GF-D8 (cell line): ENCODE measurements at places on chromosomes 7 and 10.

DNA sequence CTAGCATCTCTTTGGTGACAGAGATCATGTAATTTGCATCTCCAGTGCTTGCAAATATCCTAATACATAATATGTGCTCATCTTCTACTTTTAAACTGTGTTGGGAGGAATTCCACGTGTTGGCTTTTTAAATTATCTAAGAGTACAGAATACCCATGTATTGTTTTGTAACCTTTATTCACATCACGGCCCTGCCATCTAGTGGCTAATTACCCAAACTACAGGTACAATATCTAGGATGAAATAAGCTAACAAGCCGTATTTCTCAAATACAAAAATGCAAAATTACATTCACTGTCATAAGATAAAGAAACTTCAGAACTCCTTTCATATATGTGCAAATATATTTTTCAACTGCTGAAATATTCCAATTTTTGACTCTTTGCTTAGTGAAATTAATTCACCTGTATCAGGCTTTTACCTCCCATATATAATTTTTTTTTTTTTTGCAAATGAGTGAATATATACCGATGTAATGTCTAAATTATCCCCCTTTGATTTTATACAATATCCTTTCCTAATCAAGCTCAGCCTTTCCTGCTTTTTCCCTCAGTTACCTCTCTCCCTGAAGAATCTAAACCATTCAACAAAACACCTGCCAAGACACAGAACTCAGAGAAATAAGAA, 30.3 kb upstream of the LSM8 start:
- no peak for DNase-seq

DNA sequence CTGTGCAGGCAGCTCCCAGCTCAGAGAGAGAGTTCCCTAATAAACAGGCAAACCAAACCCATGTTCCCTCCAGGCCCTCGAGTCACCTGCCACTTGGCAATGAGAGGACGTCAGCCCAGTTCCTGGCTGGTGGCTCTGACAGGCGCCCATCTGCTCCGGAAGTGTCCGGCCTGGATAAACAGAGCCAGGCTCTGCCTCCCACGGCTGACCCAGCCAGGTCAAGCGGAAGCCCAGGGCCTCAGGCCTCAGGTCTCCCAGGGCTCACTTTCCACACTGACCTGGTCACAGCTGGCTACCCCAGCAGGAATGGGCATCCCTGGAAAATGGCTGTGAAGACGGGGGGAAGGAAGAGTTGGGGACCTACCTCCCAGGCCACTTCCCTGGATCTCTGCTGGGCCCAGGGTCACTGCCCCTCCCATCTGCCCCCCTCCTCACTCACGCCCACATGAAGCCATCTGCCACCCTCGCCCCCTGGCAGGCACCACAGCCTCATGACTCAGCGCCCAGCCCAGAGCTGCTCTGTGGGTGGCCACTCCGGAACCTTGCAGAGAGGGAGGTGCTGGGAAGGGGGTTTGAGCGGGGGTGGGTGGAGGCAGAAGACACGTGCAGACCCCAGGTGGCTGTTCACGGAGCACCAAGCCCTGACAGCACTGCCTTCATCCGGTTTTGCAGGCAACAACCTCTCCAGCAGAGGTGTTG, 37.4 kb upstream of the DUSP5 start:
- DNase-seq = no peak

DNA sequence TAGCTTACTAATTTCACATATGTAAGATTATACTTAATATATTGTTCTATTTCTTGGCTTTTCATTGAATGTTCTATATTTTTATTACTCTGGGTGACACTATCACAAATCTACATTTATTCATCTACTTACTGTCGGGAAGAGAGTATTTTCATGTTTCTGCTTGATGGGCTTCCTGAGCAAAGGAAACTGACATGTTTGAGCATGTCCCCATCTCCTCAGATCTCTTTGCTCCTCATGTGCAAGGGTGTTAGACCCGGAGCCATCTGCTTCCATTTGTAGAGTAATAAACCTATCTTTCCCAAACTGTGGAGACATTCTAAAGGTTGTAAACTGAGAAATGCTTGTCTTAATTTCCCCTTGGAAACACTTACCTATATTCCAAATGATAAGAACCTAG, 103.5 kb downstream of the LSMEM1 start:
- DNase-seq = no peak

DNA sequence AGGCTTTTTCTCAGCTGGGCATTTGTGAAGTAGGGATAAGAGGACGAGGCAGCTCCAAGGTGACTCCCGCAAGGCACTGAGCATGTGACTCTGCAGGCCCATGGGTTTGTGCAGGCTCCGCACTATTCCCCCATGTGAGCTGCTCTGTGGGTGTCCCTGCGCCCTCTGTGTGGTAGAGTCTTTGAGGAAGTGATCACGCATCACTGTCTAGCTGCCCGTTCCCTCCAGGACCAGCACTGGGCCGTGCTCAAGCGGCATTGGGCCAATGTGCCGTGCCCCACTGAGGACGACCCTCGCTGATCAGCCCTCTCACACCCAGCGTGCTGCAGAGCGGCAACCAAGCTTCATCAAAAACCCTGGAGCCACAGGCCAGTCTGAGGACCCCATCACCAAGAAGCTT, 7.5 kb downstream of the PRKAG2 start:
- DNase-seq = no peak

DNA sequence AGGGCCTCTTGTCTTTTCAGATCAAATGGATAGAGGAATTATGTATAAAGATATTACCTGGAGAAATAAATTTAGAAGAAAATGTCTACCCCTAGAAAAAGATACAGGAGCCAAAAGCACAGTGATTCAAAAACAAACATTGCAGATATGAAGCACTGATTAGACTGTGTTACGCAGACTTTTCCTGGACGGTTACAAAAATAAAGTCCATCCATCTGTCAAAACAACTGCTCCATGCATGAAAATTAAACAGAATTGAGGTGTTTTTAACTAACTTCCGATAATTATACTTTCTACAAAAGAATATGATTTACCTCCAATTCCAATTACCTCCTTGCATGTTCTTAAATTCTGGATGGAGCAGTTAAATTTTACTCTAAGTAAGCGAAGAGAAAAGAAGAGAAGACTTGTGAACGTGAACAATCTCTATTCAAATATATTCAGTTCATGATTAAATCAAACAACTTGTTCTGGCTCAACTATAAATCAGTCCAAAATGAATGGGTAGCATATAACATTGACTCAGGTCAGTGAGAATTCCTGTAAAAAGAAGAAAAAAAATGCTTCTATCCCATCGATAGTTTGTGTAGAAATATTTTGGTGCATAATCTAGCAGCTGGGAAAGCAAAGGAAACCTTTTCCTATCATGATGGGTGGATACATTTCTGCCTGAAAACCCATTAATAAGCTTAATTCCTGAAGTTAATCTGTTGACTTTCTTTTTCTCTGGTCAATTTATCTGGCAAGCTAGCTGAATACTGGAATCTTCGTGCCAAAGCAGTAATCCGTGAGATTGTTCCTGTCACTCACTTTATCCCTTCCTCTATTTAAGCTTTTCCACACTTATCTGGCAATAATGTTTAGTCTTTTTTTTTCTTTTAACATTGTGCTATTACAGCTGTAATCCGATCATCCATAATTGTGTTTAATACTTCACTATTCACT, 80.4 kb downstream of the SEMA3A start:
- DNase-seq = no peak

- DNase-seq = no peak
Measured at GRCh38 chr10:130871406-130871805, 440.1 kb downstream of the TCERG1L start.

DNA sequence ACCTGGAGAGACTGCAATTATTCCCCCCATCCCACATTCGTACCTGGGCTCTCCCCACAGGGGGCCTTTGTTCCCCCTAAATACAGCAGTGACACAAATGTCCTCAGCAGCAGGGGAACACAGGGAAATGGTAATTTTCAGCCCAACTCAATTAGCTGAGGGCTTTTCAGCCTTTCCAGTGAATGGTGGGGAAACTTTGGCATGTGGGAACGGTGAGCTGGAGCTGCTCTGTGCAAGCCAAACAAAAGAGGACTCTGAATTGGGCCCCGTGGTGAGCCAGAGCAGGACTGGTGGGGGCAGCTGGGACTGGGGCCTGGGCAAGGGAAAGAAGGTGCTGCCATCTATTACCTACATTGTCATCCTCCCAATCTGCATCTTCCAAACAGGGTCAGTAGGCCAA, 51.0 kb downstream of the FBXW4 start:
- no peak for DNase-seq

- no peak for DNase-seq
Measured at GRCh38 chr7:1531263-1531978, 919 bp downstream of the MAFK start.

DNA sequence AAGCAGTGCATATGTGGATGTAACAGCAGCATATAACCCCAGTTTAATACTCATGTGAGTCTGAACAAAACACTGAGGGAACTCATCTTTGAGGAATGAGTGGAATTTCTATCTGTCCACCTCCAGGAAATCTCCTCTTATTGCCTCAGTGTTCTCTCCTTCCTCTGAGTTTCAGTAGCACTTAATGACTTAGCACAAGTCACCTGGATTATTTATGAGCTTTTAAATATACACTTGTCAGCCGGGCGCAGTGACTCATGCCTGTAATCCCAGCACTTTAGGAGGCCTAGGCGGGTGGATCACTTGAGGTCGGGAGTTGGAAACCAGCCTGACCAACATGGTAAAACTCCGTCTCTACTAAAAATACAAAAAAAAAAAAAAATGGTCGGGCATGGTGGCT, 4.3 kb downstream of the LRRC20 start:
- DNase-seq = no peak

DNA sequence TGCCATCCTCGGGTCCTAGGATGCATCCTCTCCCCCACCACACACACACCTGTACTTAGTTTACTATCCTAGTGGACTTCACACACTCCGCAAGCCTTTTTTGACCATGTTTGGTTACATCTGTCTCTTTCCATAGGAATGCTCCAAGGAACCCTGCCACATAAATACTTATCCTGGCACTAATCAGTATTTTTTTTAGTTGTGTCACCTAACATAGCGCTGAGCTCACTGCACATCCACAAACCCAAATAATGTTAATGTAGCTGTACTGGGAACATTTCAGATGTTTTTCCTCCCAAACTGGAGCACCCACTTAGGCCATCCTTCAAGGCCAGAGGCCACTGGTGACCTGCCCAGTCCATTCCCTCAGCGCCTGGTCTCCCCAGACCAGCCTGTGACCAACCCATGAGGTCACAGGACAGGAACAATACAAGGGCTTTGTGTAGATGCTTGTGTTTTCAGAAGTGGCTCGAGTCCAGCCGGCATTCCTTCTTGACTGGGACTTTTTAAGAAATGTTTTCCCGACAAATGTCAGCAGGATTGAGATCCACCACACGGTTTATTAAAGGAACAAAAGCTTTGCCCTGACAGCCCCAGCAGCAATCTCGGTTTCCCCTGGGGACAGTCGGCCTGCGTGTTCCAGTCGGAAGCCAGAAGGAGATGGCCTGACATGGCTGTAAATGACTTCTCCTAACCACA, 181.4 kb downstream of the JCAD start:
- DNase-seq = no peak

DNA sequence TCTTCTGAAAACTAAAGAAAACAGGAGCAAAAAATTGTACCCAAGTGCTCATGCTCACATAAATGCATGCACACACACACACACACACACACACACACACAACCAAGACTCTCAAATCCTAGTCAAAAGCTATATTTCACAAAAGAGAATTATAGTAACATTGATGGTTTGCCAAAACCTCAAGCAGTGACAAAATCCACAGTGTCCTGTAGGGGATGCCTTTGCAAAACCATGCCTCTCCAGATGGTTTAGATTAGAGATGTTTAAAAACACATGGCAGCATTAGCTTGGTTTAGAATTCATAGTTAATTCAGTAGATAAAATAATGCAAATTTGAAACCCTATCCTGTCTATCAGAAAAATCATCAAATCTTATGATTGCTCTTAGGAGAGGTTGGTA, 232.2 kb downstream of the DYNC1I1 start:
- no peak for DNase-seq

DNA sequence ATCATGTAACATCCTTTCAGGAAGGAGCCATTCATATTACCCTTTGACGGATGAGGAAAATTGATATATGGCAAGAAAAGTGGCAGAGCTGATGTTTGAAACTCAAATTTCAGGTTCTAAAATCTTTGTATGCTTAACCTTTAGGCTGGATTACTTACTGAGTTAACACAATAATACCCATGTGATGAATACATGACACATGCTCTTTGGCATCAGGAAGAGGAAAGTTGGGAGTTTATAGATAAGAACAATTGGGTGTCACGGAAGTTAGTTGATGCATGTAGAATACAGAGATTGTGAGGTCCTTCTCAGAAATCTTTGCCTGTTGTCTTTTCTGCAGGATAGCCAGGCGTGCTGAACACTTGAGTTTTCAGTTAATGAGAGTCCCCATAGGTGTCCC, 572.1 kb upstream of the POM121L12 start:
- no peak for DNase-seq

GRCh38 chr7:21651697-21652096, 108.9 kb downstream of the DNAH11 start:
- no peak for DNase-seq

- DNase-seq = no peak
Measured at GRCh38 chr7:13577566-13578145, 411.8 kb downstream of the ETV1 start.

DNA sequence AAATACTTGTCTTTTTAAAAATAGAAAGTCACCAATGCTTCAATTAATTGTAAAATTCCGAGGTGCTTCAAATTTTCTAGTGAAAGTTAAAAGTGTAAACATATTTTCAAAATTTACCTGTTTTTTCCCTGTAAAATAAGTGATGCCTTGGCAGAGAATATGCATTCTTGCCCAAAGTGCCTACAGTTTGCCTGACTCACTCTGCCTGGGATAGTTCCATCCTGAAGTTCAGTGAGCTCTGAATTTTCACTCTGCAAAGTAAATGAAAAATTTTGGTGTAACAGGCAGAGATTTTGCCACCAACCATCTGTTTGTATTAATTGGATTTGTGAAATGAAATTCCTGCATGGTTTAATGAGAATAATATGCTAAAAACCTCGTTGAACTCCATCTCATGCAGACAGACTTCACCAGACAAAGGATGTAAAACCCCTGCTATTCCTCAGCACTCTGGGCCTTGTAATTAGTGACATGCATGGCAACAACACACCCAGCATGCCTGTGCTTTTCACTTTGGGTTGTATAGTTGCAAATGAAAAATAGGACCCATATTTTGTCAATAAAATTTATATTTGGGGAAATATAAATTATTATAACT, 117.4 kb upstream of the GNAI1 start:
- no peak for DNase-seq

DNA sequence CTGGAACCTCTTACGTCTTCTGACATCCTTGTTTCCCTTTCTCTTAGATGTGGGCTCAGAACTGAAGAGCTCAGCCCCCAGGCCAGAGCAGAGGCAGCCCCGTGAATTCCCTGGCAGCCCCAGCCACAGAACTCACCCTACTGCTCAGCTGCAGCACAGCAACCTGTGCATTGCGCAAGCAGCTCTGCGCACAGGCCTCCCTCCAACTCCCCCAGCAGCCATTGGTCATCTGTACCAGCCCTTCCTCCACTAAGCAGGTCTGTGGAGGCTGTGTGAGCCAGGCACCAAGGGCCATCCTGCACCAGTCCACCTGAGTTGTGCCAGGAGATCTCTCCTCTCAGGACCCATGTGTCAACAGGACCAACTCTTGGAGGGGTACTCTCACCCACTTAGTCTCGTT, 54.5 kb downstream of the ZNF33B start:
- DNase-seq = no peak
